ENCODE measurements at places on chromosomes 2 and 18.
A peak's percentile ranks its signal among the peaks of the same experiment; 100 is the strongest.

DNA sequence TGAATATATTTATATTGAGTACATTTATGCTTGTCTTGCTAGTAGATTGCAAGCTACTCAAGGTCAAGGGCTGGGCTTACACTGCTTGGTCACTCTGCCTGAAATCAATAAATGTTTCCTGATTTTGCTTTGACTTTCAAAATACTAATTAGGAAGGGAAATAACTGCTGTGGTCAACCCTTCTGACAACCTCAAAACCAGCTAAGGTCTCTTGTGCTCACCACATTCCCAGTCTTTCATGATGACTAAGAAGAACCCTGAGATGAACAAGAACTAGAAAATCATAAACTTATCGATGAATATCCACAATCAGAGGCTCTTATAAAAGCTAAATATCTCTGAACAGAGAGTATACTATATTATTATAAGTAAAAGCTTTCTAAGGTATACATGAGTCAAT is 33.3 kb downstream of the ABCB11 start:
- no peak for DNase-seq

DNA sequence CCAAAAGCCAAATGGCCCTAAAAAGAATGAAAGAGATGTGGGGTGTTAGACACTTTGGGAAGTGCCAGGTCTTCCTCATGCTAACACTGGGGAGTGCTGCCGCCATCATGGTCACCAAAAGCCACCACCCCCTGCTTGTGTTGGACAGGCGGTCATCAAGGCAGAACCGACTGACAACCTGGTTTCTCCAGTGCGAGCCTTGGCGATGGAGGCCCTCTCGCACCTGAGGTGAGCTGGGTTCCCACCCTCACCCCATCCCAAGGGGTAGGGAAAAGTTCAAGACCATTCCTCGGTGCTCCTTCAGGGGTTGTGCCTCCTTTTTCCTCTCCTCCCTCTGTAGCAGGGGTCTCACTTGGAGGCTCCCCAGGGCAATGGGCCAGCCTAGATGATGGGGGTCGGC is 33.6 kb downstream of the MROH2A start:
- no peak for DNase-seq

GRCh38 chr2:121085801-121086200 is 199.2 kb downstream of the TFCP2L1 start:
- DNase-seq: no peak

GRCh38 chr2:142722086-142722485 is 155.4 kb upstream of the KYNU start:
- no peak for DNase-seq

DNA sequence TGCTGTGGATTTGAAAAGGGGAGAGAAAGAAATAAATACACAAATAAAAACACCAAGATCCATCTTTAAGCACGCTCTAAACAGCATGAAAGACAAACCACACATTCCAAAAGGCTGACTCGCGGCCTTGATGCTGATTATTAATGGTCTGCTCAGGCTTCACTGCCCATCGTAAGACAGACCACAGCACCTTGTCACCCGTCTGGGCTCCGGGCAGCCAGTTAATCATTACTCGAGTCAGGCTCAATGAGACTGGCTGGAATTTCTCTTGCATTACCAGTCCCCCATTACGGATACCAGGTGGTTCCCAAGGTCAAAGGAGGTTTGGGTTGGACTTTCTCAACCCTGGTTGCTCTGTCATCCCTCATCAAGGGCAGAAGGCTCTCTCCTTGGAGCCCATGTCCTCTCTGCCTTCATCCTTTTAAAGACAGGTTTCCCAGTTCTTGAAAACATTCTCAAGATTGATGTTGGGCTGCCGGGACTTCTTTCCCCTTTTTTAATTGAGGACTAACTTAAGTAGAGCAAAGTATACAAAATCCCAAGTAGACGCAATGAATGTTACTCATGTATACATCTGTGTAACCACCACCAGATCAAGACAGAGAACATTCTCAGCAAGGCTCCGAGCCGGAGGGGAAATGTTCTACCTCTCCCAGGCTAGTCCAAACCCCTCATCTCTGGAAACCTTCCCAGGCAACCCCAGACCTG is 8.1 kb downstream of the SMAD7 start:
- DNase-seq: no peak

GRCh38 chr2:78980871-78981270 is 44.6 kb upstream of the REG3G start:
- no peak for DNase-seq

- DNase-seq: no peak
Measured at GRCh38 chr2:933734-934295, 16.8 kb upstream of the SNTG2 start.

DNA sequence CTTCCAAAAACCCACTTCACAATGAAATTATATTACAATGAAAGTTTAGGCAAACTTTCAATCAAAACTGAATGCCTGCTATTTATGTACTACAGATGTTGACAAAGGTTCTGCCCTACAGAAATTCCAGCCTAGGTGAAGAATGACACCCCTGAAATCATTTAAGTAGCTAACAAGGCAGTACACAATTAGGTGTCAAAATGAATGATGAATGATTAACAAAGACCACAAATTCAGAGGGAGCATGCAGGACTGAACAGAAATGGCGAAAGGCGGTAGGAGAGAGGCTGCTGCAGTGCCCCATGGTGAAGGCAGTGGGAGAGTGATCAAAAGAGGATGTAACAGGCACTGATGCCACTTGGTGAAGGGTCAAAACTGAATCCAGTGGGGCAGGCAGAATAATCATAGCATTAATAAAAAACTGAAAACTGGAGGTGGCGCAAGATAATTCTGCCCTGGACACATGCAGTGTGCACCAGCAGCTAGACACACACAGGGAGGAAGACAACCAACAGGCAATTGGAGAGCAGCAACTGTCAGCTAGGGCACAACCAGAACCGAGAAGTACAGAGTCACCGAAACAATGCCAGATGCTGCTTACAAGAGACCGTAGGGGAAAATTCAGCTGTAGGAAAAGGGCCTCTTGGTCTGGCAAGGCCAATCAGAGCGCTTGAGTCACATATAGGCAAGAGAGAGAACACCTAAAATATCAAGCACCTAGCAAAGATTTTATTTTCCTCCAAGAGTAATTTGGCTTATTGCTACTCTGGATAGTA is 4.5 kb downstream of the TMEM131 start:
- no peak for DNase-seq

DNA sequence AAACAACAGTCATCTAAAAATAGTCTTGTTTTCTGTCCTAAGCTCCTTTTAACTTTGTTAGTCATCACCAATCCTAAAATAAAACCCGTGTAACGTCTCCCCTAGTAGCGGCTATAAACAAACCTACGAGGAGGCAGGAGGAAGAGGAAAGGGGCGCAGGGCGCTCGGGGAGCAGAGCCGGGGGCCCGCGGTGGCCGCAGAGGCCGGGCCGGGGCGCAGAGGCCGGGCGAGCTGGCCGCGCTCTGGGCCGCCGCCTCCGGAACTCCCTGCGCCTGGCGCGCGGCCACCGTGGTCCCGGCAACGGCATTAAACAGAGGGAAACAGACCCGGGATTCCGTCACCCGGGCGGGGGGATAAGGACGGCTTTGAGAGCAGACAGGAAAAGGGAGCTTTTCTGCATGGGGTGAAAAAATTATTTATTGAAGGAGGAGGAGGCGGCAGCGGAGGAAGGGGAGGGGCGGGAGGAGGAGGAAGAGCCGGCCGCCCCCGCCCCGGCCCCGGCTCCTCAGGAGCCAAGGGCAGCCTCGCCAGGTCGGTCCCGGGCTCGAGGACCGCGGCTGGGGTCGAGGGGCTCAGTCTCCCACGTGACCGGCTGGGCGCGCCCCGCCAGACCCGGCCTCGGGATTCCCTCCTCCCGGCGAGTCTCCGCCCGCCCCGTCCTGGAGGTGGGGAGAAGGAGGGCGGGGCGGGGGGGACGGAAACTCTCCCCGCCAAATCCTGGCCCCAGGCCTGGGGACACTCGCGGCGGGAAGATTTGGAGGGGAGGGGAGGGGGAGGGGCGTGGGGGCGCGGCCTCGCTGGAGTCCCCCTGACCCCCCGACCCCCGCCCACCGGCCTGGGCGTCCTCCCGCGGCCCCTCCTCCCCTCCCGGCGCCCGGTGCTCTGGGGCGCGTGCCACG is 1.8 kb upstream of the NFATC1 start:
- DNase-seq: no peak

- DNase-seq: no peak
Measured at GRCh38 chr2:109120166-109120565, 8.8 kb upstream of the SH3RF3 start.

- no peak for DNase-seq
Measured at GRCh38 chr2:45834372-45834771, 182.9 kb downstream of the PRKCE start.

DNA sequence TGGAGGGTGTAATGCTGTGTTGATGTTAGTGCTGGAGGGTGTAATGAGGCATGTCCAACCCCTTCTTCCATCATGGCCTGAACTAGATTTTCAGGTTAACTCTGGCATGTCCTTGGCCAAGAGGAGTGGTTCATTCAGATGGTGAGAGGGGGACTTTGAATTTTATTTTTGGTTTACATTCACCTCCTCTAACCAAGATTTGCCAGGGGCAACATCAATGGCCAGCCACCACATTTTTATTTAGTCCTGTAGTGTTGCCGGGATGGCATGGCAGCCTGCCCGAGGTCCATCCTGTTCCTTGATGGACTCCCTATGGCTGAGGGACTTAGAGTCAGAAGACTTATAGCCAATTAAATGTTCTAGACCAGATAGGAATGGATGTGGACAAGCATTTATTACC is 484.6 kb upstream of the HS6ST1 start:
- no peak for DNase-seq

- DNase-seq: no peak
Measured at GRCh38 chr2:127655209-127656073, 9.5 kb downstream of the GPR17 start.

DNA sequence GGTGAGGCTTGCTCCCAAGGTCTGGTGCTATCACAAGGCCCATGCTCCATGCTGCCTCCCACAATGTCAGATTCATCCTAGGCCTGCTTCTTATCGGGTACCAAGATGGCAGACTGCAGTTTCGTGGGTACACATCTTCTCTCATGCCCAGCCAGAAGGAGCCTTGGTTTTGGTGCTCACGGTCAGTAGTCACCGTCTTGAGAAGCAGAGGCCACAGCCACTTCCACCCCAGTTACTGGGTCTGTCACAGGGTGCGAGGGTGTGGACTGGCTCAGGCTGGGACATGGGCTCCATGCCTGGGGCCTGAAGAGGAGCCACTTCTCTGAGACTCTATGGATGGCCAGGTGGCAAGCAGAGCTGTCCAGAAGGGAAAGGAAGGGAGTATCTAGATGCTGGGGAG is 178.8 kb upstream of the HS6ST1 start:
- no peak for DNase-seq

DNA sequence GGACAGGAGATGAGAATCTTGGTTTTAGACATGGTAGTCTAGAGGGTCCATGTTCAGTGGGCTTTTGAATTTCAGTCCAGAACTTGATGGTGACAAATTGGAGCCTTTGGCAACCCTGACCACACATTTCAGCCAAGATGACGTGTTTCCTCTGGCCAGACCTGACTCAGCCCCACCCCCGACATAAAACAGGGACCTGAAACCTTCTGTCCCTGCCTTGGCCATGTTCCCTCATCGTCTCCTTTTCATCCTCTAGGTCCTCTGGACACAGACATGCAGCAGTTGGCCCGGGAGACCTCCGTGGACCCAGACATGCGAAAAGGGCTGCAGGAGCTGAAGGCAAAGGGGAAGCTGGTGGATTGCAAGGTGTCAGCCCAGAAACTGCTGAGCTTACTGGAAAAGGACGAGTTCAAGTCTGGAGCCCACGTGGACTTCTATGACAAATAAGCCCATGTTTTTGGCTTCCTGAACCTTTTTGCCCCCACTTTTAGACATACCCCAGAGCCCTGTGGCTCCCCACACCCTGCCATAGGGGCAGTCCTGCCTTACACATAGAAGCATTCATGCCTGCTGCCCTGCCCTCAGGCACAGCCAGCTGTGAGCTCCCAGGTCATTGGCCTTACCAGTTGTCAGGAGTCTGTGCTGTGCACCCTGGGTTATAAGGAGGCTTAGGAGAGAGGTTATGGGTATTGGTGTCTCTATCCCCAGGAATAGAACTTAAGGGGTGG is 4.0 kb downstream of the SPR start:
- no peak for DNase-seq

- DNase-seq: peak; percentile 53
Measured at GRCh38 chr2:230902180-230902899, 22.7 kb downstream of the GPR55 start.

DNA sequence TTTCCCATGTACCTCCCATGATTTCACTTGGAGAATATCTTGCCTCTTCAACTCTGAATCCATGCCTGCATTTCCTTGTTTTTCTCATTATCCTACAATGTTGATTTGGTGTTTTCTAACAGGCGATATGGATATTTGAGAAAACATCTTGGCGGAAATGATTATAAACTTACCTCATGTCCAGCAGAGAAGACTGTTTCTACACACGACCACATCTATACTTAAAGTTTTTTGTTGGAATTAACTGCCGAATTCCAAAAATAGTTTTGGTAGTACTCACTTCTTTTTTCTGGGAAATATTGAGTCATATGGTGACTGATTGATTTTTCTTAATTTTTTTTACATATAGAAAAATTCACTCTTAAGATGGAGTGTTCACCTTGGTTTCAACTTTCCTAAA is 41.4 kb upstream of the TMEFF2 start:
- no peak for DNase-seq

- no peak for DNase-seq
Measured at GRCh38 chr2:66322506-66323260, 112.2 kb upstream of the MEIS1 start.

DNA sequence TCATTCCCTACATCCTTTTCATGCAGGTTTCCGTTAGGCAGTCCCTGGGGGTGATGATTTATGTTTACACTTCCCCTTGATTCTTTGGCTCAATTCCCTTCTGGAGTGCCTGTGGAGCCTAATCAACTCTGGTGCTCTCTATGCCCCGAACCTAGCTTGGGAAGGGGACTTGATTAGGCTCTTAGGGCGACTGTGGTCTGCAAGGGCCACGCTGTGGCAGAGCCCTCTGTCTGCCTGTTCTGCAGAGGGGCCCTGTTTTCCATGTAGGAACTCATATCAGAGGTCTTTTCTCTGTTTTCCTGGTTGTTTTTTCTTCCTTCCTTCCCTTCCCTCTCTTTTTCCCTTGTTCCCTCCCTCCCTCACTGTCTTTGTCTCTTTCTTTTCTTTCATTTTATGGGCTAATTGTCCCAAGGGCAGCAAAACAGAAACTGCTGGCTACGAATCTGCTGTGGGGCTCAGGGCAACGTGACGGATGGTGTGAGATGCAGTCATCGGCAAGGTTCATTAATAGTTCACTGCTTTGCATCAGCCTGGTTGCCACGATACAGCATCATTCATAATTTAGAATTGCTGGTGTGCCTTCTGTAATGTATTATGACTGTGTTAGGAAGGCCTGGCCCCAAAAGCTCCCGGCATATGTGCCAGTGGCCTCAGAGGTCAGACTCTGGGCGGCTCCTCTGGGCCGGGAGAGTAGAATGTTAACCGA is 134.5 kb downstream of the NAPG start:
- DNase-seq: no peak

All from memory B cell (primary cell).